ENCODE measurements at places on chromosomes 11 and 22.

- DNase-seq = no peak
Measured at GRCh38 chr22:49005557-49005956, 822.1 kb downstream of the BRD1 start.

DNA sequence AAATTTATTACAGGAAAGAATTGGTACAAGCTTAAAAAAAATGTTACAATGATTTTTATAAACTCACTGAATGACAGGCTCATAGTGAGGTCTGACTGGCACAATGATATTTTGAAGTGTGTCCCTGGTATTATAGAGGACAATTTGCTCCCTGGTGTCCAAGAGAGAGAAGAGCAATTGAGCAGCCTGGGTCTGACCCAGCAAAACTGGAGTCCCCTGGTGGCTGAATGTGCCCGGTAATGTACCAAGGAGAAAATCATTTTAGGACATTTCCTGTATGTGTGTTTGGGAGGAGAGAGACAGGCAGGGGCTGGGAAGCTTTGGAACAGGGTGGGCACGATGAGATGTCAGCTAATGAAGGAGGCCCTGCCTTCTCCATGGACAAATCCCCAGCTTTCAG, 125.3 kb downstream of the APOL5 start:
- peak; percentile 65 for DNase-seq

DNA sequence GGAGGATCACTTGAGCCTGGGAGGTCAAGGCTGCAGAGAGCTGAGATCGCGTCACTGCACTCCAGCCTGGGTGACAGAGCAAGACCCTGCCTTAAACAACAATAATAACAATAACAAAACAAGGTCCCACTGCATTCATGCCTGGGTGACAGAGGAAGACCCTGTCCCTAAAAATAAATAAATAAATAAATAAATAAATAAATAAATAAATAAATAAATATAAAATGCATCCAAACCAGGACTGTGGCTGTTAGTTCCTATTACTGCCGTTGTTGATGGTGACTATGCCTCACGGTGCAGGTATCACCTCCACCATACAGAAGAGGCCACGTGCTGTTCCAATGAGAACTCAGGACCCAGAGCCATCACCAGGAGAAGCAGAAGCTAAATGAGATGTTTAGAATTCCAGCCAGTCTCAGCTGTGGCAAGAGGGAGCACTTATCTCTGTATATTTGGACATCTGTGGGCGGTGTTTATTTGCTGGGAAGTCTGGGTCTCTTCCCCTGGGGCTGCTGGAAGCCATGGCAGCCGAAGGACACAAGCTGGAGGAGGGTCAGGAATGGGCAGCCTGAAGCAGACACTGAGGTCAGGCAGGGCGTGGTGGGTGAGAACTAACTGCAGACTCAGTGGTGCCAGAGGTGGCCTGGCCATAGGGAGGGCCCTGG, 21.6 kb downstream of the C11orf86 start:
- DNase-seq = peak; percentile 48

DNA sequence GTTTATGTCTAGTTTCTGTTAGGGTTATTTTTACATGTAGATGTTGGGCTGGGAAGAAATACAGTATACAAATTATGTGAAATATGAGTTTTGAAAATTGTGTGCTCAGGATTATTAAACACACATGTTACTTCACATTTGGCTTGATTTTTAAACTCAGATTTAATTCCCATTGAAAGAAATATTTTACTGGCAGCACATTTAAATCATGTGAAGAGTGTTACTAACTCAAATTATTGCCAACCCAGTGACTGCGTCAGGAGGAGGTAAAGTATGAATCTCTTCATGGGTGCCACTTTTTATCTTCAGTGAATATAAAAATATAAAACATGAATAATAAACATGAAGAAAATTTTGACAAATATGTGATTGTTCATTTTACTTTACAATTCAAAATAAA, 457.5 kb upstream of the CCDC179 start:
- no peak for DNase-seq

DNA sequence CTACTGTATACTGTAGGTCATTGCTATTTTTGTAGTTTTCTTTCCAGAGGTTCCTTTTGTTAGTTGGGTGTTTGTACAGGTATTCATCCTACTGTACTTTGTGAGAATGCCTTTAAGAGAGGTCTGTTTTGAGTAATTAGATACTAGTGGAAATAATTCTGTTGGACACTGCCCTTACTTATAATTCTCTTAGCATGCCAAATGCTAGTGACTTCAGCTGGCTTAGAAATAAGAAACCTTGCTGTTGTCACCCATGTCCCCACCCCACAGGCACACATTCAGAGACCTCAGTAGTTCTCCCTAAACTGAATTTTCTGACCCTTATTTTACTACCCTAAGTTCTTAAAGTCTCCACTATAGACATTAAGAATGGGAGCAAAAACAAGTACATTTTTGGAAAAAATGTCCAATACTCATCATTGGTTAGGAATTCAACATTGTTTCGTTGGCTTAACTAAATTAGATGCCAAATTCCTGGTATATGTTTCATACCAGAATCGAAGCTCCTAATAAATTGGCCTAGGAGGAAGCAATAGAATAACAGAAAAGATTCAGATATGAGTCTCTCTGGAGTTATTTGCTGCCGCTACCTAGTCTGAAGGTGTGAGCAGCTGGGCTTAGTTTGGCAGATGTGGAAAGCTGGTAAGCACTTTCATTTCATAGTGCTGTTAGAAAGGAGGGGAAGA, 28.4 kb downstream of the ZNF143 start:
- peak; percentile 53 for DNase-seq

DNA sequence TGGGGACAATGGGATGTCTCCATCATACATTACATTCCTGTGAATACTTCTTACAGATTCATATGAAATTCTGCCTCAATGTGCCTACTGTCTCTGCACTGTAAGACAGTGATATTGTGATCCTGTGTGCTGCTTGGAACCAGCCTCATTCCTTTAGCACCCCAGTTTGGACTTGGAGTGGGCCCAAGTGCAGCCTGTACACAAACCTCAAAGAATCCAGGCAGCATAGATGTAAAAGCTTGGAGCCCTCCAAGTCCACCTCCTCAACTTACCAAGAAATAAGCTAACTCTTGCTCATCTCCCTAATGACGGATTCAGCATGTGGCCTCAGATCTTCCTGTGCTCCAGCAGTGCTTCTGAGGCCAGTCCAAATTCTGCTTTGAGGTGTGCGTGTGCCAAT, 24.4 kb downstream of the GRAP2 start:
- no peak for DNase-seq

- no peak for DNase-seq
Measured at GRCh38 chr11:86641537-86642261, 30.7 kb downstream of the ME3 start.

GRCh38 chr11:66497206-66497605, 13.2 kb upstream of the BBS1 start:
- no peak for DNase-seq

- peak; percentile 79 for DNase-seq
Measured at GRCh38 chr11:1746511-1746931, 3.9 kb downstream of the IFITM10 start.

GRCh38 chr11:69916806-69917387, 97.7 kb upstream of the FGF3 start:
- no peak for DNase-seq

GRCh38 chr11:926341-926916, 759 bp downstream of the AP2A2 start:
- peak; percentile 86 for DNase-seq

DNA sequence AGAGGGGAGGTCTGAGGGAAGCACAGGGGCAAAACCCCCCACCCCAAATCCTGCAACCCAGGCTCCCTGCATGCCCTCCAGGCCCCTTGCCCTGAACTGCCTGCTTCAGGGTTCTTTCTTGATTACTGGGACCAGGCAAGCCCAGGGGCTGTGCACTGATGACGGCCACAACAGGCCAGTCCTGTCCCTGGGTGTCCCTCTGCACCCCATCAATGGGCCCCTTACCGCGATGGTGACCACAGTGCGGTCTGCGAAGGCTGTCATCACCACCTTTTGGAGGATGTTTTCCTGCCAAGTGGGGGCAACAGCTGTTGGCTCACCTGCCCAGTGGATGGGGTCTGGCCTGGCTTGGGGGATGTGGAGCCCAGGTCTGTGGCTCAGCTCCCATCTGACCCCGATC, 5.0 kb upstream of the KCNJ11 start:
- no peak for DNase-seq

GRCh38 chr11:71425409-71425808, 22.8 kb downstream of the DHCR7 start:
- DNase-seq = no peak

- peak; percentile 75 for DNase-seq
Measured at GRCh38 chr11:113518716-113519495, 43.7 kb upstream of the DRD2 start.

DNA sequence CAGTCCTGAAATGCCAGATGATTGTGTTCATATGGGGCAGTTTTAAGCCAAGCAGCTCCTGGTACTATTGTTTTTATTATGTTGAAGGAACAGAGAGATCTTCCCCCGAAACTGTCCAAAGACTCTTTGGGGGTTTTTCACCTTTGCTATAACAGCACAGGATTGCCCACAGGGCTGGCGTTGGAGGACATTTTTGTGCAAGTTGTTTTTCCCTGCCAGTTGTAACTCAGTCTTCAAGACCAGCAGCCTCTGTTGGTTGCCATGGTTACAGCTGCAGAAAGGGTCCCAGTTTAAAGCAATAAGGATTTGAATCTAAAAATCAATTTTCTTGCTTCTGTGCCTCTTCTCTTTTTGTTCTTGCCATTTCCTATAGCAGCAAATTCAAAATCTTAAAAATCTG, 45.4 kb upstream of the YWHAH start:
- no peak for DNase-seq

DNA sequence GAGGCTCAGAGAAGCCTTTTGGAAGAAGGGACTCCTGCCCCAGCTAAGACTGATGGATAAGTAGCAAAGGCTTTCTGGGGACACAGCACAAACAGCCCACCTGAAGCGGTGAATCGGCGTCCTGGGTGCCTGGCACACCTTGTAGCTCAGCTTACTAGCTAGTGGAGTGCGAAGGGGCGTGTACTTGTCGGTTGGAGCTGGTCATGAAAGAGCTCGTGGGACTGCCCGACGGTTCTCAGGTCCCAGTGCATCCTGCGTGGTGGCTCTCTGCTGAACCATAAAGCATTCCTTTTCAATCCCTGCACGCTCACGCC, 690 bp upstream of the UVRAG start:
- no peak for DNase-seq

DNA sequence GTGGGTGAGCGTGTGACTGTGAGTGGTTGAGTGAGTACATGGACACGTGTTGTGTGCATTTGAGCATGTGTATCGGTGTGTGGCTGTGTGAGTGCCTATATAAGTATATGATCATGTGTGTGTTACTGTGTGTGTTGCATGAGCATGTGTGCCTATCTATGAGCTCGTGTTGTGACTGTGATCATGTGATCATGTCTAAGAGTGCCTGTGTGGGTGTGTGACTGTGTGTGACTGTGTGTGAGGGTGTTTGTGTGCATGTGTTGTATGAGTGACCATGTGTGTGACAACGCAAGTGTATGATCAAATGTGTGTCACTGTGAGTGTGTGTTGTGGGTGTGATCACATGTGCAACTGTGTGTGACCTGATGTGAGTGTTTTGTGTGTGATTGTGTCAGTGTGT, 88.8 kb downstream of the UBASH3B start:
- no peak for DNase-seq

DNA sequence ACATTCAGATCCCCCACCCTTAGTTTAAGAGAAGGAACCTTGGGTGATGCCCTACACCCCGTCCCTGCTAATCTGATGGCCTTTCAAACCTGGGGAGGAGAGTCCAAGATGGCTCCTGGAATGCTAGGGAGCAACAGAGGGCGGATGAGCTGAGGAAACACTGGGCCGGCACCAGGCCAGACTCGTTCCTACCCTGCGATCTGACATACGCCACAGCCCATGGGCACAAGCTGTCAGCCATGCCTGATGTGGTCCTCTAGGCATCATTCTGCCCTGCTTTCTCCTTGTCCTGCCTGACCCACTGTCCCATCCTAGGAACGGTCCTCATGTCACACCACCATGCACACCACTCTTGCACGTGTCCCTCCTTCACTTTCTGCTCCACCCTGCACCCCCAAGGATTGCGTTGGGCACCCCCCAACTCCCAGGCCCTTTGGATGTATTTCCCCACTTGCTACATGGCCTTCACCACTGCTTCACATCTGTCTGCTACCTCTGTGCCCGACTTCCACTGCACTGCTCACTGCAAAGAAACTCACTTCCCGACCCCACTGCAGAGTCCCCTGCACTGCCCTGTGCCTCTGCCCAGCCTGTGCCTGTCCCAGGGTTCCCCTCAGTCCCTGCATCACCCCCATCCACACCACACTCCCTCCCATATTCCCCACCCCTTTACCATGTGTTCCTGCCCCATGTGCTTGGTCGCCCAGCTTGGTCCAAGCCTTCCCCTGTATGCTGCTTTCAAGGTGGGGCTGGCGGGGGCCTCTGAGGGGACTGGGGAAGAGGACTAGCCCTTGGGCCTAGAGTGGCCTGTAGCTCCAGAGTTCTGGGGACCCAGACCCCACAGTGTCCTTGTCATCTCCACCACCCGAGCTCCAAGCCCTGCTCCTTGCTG, 29.2 kb downstream of the USP35 start:
- no peak for DNase-seq

DNA sequence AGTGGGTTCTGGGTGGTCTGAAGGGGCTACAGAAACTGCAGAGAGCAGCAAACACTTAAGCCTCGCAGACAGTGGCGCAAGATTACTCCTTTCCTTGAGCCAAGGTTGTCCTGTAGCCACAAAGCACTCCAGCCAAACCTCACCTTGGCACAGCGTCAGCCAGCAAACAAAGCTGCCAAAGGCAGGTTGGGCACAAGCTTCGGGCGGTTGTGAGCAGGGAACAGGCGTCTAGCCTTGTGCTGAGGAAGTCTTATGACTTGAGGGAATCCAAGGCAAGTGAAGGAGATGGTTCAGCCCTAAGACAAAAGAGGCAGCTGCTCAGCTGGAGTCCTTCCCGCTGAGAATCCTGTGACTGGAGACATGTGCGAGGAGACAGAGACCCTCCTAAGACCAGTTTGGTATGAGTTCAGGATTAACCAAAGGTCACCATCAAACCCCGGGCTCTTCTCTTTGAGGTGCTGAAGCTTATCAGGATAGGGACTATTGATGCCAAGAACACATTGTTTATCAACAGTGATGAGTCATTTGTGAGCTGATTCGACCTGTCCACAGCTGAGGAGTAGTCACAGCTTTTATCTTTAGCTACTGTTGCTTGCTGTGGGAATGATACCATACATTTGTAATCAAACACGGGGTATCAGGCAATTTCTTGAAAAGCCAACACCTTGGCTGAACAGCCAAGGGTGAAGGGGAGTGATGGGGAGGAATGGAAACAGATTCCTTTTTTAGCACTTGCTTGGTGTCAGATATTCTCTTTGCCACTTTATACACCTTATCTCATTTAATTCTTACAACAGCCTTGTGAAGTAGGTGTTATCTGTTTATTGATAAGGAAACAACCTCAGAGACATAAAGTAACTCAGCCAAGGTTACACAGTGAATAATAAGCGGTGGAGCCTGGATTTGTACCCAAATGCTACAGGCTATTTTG, 4.6 kb downstream of the ADM start:
- DNase-seq = peak; percentile 97

DNA sequence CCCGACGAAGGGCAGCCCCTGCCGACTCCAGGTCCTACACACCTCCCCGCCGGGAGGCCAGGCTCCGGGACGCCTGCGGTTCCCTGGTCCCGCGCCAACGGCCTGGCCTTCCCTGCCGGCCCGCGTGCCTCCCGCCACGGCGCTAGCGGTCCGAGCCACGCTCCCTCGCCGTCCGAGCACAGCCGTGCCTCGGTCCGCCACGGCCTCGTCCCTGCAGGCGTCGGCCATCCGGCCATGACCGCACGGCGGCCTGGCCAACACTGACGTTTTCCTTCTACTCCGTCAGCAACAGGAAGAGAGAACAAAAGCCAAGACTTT, 532 bp downstream of the EIF4G2 start:
- DNase-seq = no peak

GRCh38 chr11:103618528-103618927, 417.9 kb upstream of the DDI1 start:
- DNase-seq = peak; percentile 40

Measured in M059J (cell line).